ENCODE measurements at places on chromosomes 11 and 22. TPM values are rescaled to one million over a fixed set of nuclear protein-coding genes. Genes with fewer than 3 reads are reported as not detected.

The FXYD6 gene
- total RNA-seq, result 0.26 TPM

The SLC1A2 gene
- not detected for total RNA-seq

The HEPN1 gene
- 0.11 TPM for total RNA-seq

The APOL3 gene
- total RNA-seq, result 59.1 TPM

The MICAL2 gene
- total RNA-seq, result 300 TPM

The ACRV1 gene
- not detected for total RNA-seq

The OR2AT4 gene
- total RNA-seq, result not detected

The ROBO3 gene
- 20.4 TPM for total RNA-seq

The PPARA gene
- total RNA-seq, result 7.1 TPM

The TRPC6 gene
- 0.04 TPM for total RNA-seq

The RAG1 gene
- total RNA-seq, result 1.1 TPM

The DUSP18 gene
- 10.6 TPM for total RNA-seq

The RIN1 gene
- total RNA-seq, result 4.7 TPM

The MRGPRF gene
- not detected for total RNA-seq

The NAT10 gene
- total RNA-seq, result 27.5 TPM

The MMP11 gene
- total RNA-seq, result 4.5 TPM

The POU2AF1 gene
- total RNA-seq, result not detected

The NTM gene
- total RNA-seq, result 2.1 TPM
